ENCODE measurements at places on chromosomes 13 and 19.

- DNase-seq: no peak
Observed at GRCh38 chr19:51433043-51433442, 15.6 kb upstream of the SIGLEC10 start.

- no peak for DNase-seq
Observed at GRCh38 chr19:44566984-44567383, 37.5 kb upstream of the CEACAM20 start.

DNA sequence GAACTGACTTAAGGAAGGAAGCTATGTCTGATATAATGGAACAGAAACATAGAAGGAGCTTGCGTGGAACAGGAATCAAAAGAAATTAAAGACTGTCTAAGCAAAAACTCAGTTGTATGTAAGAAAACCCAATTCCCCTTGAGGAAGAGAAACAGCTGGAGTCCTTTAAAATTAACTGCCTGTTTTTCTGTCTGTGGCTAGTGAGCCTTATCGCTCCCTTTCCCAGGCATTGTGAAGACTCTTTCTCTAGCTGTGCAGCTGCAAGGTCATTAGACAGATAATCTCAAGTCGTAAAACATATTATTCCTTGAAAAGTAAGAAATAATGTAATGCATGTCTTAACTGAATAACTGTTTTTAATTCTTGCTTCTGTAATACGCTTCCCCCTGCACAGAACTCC, 39.7 kb upstream of the IGSF23 start:
- no peak for DNase-seq

DNA sequence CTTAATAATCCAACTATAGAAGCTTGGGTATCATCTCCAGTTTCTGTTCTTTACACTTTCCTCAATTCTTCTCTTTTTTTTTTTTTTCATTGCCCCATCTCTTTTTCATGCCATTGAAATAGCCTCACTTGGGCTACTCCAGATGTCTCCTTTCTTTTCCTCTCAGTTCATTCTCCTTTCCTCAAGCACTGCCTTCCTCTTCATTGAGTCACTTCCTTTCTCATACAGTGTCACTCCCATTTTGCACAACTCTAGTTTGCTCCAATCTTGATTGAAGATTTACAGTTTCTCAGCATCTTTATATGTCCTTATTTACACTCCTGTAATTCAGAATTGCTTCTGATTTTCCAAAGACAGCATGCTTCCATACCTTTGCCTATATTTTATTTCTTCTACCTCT, 61.3 kb downstream of the IPO5 start:
- peak; percentile 81 for DNase-seq

- no peak for DNase-seq
Observed at GRCh38 chr19:55809381-55810058, 22.3 kb downstream of the NLRP11 start.

DNA sequence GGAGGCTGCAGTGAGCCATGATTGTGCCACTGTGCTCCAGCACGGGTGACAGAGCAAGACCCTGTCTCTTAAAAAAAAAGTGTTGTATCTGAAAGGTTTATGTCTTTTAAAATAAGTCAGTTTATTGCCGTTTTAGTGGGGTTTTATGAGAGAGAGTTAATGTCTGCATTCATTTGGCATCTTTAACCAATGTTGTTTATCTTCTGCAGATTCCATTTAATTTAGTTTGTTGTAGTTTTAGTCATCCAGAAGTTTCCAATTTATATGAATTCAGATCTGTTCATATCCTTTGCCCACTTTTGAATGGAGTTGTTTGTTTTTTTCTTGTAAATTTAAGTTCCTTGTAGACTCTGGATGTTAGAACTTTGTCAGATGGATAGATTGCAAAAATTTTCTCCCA, 36.7 kb upstream of the LPAR6 start:
- no peak for DNase-seq

- DNase-seq: no peak
Observed at GRCh38 chr19:641702-642101, 2.0 kb downstream of the FGF22 start.

- no peak for DNase-seq
Observed at GRCh38 chr13:91773591-91774227, 375.3 kb downstream of the GPC5 start.

DNA sequence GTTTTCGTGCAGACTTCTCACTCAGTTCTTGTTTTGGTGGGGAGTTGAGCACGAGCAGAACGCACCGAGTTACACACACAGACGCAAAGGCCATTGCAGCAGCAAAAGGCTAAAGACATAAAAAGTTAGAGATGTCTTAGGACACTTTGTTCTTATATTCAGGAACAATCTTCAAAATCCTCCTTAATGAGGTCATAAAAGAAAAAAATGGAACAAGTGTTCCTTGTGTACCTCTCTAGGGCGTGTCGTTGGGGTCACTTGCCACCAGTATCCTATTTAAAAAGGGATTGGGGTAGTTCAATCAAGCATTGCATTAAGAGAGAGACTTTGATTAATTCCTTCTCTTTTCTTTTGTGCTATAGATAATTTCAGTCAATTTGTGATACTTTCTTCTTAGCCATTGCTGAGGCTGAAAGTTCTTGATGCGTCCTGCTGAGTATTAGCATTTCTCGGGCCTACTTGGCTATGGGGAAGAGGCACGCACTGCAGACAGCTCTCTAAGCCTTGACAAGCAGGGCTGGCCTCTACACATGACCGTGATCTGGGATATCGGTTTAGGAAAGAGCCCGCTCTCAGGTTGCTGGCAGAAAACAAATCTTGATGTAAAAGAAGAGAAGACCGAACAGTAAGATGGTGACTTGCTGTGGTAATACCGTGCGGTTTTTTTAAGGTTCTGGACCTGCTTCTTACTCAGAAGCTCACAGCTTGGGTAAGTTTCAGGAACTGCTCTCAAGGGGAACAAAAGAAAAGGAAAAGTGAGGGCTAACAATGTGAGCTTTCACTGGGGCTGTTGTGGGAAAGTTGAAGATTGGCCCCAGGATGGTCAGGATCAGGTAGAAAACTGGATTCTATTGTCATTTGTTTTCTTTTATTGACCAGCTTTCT, 223.6 kb downstream of the TM9SF2 start:
- DNase-seq: no peak

DNA sequence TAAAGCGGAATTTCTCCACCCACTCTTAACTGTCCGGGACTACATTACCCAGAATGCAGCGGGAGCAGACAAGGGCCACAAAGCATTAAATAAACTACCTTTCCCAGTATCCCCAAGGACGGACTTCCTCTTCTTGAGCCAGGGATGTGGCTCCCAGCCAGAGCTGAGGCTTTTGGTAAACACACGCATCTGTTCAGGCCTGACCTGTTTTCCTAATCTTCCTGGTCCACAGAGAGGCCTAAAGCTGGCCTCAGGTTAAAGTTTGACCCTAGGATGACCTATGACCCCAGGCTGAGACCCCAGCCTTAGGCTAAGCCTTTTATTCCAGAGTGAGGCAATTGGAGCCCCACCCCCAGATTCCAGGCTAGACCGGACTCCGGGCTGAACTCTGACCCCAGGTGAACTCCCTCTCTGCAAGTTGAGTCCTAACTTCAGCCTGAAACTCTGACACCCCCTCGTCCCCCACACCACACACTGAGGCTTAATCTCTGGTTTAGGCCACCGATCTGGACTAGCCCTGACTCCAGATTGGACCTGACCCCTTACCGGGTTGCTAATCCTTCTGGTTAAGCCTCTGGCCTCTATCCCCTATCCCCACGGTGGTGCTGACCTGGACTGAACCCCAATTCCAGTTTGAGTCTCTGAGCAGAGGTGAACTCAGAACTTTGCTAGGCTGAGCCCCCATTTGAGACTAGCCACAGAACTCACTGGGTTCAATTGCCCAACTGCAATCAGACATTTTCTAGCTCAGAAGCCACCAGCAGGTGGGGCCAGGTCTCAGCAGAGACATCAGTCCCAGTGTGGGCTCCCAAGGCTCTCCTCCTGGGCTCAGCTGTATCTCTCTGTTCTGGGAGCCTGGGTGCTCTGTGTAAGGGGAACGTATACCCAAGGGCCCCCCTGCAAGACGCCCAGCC, 750 bp upstream of the GPR108 start:
- peak; percentile 69 for DNase-seq

GRCh38 chr19:2771786-2772674, 11.0 kb downstream of the SGTA start:
- DNase-seq: no peak

- DNase-seq: no peak
Observed at GRCh38 chr13:53642306-53642705, 613.7 kb downstream of the OLFM4 start.

DNA sequence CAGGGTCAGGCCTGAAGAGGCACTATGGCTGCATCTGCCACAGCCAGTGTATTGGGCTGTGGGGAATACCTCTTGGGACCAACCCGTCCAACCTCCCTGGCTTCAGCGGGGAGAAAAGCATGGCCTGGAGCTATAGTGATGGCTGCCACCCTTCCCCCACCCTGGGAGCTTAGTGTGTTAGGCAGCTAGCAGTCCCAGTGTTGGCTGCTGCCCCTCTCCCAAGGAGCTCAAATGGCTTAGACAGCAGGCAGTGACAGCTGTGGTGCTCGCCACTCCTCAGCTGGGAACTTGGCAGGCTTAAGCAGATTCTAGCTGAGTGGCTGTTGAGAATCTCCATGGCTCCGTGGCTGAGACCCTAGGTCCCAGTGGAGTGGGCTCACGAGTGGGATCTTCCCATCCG, 19.7 kb downstream of the ACOD1 start:
- no peak for DNase-seq

DNA sequence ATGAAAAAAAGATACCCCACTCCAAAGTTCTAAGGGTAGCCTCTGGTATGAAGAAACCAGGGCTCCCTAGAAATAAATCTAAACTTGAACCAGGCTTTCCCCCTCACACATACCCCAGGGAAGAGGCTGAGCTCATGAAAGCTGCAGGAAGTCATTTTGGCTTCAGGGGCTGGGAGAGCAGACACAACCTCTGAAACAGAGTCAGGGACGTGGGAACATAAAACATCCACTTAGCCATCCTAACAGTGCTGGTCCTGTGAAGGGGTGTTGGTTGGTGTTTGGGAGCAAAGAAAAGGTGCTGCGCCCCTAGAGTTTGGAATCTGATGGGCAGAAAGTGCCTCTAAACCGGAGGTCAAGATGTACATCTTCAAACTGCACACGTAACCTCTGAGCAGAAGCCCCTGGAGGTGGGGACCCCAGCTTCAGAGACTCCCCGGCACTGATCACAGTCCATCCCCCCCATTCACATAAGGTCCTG, 15.8 kb downstream of the RAB3D start:
- no peak for DNase-seq

- no peak for DNase-seq
Observed at GRCh38 chr13:30862707-30863106, 43.4 kb upstream of the MEDAG start.

GRCh38 chr13:30240608-30241007, 66.7 kb downstream of the KATNAL1 start:
- no peak for DNase-seq

DNA sequence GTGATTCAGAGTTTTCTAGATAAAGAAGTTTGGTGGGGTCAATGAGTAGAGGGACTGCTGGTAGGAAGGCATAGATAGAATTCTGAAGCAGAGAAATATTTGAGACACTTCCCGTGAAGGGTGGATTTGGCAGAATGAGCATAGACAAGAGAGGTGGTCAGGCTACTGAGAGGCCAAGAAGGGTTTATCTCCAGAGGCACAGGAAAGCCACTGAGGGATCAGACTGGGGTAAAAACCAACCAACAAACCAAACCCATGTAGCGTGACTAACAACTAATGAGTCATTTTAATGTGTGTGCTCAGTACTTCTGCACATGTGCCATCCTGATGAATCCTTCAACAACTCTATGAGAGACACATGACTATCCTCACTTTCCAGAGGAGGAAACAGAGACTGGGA, 60.0 kb upstream of the SERP2 start:
- peak; percentile 68 for DNase-seq

GRCh38 chr19:8110931-8111330, 38.5 kb downstream of the FBN3 start:
- no peak for DNase-seq

All from AG08395 (cell line).